ENCODE measurements at places on chromosomes 11 and 22.

- no peak for DNase-seq
Observed at GRCh38 chr11:100182927-100183326, 504.2 kb upstream of the ARHGAP42 start.

- DNase-seq: no peak
Observed at GRCh38 chr11:65390996-65391395, 4.6 kb downstream of the FRMD8 start.

DNA sequence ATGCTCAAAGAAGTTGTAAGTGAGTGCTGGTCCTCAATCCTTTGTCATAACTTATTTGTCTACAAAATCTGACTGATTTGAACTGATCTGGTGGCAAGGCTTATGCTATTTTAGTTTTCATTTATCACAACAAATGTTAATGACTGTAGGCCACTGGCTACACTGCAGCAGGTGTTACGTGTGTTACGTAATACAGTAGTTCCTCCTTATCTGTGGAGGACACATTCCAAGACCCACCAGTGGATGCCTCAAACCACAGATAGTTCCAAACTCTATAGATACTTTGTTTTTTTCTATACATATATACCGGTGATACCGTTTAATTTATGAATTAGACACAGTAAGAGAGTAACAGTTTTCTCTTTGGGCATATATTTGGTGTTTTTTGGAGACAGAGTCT, 7.0 kb downstream of the MADD start:
- no peak for DNase-seq

- DNase-seq: no peak
Observed at GRCh38 chr22:27629908-27630673, 171.5 kb downstream of the MN1 start.

- DNase-seq: no peak
Observed at GRCh38 chr11:2097356-2097997, 41.7 kb downstream of the IGF2 start.

DNA sequence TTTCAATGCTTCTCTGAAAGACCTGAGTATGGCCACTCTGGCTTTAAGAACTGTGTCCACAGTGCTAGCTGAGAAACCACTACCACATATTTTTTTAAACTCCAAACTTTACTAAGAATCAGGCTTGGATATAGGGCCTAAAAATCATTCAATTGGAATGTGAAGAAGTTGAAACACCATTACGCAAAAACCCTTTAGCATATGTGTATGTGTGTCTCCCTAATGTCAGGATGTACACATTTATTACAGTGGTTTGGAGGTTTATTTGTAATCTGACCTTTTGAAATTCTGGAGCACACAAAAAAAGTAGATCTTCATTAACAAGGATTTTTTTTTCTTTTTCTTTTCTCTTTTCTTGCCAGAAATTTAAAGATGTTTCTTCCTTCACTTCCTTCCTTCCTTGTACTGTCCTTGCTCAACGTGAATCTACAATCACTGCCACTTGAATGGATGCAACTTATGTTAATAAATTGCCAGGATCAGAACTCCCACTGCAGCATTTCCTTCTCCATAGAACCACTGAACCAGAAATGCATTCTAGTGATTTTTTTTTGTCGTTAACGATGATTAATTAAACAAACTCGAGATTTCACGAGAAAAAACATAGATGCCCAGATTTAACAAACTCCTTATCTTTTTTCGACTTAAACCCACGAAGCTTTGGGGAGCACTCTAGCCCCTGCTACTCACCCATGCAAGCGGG, 3.1 kb upstream of the ADM start:
- DNase-seq: no peak

GRCh38 chr11:9038541-9038940, 34.7 kb upstream of the NRIP3 start:
- DNase-seq: no peak

- DNase-seq: no peak
Observed at GRCh38 chr11:12042215-12042676, 33.8 kb upstream of the DKK3 start.

GRCh38 chr11:69843529-69843921, 24.3 kb upstream of the FGF3 start:
- DNase-seq: no peak

DNA sequence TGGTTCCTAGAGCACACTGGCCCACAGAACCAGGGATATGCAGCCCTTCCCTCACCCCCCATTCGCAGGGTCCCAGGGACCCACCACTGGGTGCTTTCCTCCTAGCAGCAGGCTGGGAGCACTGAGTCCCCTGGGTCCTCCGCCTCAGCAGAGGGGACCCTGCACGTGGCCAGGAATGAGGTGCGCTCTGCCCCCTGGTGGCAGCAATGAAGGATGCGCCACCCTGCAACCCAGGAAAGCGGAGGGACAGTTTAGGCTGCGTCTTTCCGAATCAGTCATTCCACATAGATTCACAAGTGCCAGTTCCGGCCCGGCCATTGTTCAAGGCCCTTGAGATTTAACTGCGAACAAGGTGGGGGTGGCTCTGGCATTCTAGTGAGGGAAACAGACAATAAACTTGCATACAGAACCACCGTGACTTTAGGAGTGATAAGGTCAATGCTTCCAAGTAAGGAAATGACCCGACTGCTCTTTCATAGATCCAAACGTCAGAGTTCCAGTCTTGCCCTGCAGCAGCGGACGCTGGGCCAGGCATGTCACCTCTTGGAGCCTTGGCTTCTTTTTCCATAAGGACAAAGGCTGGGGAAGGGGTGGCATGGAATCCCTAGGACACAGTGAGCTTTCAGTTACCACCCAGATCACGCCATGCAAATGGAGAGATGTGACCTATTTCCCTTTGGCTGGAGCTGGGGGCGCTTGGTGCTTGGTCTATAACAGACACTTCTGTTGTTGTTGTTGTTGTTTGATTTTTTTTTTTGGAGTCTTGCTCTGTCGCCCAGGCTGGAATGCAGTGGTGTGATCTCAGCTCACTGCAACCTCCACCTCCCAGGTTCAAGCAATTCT, 7.7 kb downstream of the RIN1 start:
- DNase-seq: peak; percentile 77

DNA sequence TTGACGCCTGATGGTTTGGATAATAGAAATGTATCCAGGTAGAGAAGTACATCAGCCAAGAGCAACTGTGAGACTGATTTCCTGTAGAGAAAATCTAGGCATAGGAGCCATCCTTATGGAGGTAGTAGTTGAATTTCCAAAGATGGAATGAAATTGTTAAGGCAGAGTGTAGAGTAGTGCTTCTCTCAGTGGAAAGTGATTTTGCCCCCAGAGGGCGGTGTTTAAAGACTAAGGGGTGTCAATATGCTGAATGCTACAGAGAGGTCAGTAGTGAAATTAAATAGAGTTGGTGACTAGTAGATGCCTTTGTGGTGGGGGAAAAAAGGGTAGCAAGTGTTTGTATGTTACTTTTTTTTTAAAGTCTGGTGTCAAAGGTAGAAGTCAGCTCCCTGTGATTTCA, 54.5 kb downstream of the TRIM44 start:
- DNase-seq: no peak

DNA sequence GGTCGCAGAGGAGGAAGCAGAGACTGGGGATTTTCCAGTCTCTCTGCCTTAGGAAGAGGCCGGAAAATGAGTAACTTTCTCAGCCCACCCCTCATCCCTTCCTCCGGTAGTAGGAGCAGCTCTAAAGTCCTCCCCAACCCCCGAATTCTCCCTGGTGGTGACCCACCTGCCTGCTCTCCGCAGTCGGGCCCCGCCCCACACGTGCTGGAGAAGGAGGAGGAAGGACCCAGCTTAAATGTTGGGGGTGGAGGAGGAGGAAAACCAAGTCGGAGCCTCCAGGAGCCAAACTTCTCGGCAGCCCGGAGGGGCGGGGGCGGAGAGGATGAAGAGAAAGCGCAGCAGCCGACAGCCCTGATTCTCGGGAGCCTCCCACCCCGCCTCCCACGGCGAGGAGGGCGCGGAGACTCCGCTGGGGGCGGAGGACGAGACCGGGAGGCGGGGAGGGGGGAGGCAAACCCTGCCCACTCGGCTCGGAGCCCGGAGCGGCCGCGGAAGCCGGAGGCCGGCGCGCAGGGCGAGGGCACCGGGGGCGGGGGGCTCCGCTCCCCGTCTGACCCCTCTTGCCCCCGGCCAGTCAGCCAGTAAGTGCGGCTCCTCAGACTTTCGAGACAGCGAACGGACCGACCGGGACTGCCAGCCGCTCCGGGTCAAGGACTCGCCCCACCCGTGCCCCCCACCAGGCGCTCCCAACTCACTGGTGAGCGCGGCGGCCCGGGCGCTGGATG, at the start of gene TPBGL:
TPBGL (plus strand) TSS at position 464 of the 725 bp plus-strand sequence. CDS start 276 bp downstream, outside the sequence.
- DNase-seq: no peak

DNA sequence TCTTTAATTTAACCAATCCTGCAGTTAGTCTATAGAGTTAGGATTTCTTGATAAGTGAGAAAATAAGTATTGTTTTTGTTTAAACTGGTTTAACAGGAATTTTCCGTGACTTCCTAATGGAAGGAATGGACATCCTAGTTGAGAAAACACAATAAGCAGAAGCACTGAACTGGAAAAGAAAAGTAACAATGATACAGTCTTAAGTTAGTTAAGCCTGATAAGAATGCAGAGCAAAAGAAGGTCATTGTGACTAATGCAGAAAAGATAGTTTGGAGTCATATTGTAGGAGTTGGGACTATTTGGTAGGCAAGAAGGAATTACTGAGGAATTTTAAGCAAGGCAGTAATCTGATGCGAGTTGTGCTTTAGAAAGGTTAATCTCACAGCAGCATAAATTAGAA, 11.7 kb downstream of the RNF141 start:
- no peak for DNase-seq

DNA sequence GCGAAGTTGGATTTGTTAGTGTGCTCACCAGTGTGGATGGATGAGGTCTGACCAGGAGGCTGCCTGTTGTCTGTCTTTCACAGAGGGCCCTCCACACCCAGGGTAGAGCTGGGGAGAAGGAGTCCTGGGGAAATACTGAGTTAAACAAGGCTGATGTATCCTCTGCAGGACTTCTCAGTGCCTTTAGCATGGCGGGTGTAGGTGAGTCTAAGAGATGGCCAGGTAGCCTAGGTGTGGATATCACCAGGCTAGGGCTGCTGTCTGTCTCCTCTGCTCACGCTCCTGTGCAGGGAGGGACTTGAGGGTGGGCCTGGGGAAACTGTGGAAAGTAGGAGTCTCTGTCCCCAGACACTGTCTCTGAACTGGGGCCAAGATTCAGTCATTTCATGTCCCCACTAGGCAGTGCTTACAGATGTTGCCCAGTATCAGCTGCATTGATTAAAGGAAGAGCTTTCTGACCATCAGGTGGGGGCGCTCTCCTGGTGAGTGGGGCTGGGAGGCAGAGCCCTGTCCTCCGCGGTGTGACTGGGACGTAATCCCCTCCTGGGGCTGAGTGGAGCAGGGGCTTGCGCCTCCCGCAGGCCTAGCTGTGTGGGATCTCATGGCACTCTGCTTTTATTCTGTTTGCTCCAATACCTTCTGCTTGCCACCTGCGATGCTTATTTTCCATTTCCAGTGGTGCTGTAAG, 35.5 kb upstream of the CCDC188 start:
- no peak for DNase-seq

DNA sequence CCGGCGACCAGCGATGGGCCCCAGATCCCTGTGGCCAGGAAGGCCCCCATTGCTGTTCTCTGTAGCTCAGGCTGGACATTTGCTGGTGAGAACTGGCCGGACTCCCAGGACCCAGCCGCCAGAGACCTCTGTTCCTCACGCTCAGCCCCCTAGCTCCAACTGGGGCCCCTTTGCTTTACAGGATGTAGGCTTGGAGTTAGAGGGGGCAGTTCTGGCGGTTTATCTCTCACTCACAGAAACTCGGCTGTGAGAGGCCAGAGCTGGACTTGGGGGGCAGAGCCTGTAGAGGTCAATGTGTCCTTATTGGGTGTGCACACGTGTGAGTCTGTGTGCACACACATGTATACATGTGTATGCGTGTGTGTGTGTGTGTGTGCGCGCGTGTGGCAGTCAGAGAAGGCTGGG, 502 bp downstream of the SMIM38 start:
- no peak for DNase-seq

GRCh38 chr22:21615731-21616130, 14.1 kb downstream of the YDJC start:
- DNase-seq: no peak

GRCh38 chr11:74050465-74050864, 41.6 kb upstream of the UCP3 start:
- no peak for DNase-seq

DNA sequence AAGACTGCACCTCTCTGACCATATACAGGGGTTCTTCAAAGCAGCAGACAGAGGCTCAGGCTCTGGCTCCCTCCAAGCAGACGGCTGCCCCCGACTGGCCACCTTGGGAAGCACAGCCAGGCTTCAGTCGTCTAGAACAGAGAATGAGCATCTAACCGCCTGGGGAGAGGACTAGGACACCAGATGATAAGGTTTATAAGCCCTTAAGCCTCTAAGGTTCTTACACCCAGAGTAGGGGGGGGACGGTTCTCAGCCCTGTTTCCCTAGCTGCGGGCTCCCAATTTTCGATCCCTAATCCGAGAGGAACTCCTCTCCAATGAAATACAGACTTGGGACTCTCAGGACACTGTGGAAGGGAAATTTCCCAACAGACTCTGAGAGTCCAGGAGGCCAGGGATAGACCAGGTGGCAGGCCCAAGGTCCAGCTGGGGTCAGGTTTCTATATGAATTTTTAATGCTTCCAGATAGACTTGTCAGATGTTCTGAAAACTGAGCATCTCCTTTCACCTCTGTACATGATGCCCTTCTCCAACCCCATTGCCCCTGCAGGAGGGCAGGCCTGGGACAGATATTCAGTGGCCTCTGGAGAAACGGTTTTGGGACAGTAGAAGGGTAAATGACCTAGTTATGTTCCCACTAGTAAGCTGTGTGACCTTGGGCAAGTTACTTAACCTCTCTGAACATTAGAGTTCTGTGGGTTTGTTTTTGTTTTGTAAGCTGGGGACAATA, 20.2 kb downstream of the RTN4RL2 start:
- peak; percentile 54 for DNase-seq

DNA sequence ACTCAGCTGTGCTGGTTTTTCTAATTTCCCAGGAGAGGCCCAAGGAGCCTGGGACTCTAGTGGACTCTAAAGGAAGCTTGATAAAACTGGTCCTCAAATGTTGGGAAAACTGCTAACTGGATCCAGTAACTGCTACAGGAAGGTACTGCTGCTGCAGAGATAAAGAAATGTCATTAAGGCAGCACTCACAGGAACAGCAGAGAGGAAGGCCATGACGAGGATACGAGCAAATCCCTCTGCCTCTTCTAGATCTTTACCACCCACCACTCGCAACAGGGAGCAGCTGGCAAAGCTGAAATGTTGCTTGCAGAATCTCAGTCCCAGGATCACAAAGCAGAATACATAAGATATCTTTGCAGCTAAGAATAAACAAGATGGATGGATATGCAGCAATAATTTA, 23.5 kb downstream of the TTC28 start:
- DNase-seq: no peak
